Activated T-cell treated with anti-CD3 and anti-CD28 coated beads, Interleukin-2, amount 50 U/mL, for 72 hours (primary cell): ENCODE measurements at places on chromosomes 13 and 19. TPM values are rescaled to one million over a fixed set of nuclear protein-coding genes. Genes with fewer than 3 reads are reported as not detected.

- H3K4me1 ChIP-seq: peaks cover 72% of the 10 kb centered on the region
- peak overlapping the region; percentile 85 for H3K4me3 ChIP-seq
- peak overlapping the region; percentile 90 for H3K27ac ChIP-seq
- DNase-seq: no peak
- H3K36me3 ChIP-seq: peaks cover 9% of the 10 kb centered on the region
These were observed 1.6 kb downstream of the SPINT2 start for GRCh38 chr19:38265921-38266429.

DNA sequence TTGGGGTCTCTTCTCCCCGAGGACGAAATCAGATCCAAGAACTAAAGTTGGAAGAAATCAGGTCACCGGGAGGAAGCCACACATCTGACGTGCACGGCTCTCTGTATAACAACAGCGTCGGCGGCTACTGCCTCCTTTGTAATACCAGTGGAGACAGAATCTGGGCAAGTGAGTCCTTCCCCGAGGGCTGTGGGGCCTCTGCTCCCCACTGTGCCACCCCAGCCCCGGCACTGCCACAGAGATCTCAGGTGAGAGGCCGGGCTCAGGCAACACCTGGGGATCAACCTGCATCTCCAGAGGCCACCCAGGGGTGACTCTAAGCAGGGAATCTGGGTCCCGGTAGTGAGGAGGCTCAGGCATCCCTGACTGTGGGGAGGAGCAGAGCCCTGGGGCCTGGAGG is 33.7 kb upstream of the C13orf46 start:
- peaks cover 5% of the 10 kb centered on the region for H3K4me1 ChIP-seq
- no peaks in the 10 kb centered on the region for H3K27me3 ChIP-seq
- no peak overlapping the region for H3K27ac ChIP-seq
- no peak overlapping the region for H3K4me3 ChIP-seq

- no peak for DNase-seq
- H3K4me3 ChIP-seq: no peak overlapping the region
- H3K27me3 ChIP-seq: peaks cover 8% of the 10 kb centered on the region
- peaks cover 34% of the 10 kb centered on the region for H3K4me1 ChIP-seq
- H3K36me3 ChIP-seq: no peaks in the 10 kb centered on the region
These were observed 64.6 kb upstream of the MYCBP2 start for GRCh38 chr13:77391475-77391874.

- H3K27me3 ChIP-seq: peaks cover 80% of the 10 kb centered on the region
- no peaks in the 10 kb centered on the region for H3K36me3 ChIP-seq
These were observed 459 bp upstream of the TMEM59L start for GRCh38 chr19:18612051-18612771.

GRCh38 chr13:19665427-19665859 is 32.0 kb downstream of the MPHOSPH8 start:
- DNase-seq: no peak
- H3K27ac ChIP-seq: no peak overlapping the region
- H3K36me3 ChIP-seq: peaks cover 25% of the 10 kb centered on the region

GRCh38 chr13:113656831-113657671 is 947 bp downstream of the ATP4B start:
- H3K4me1 ChIP-seq: peaks cover 13% of the 10 kb centered on the region
- no peak for DNase-seq
- peaks cover 3% of the 10 kb centered on the region for H3K36me3 ChIP-seq
- H3K27me3 ChIP-seq: no peaks in the 10 kb centered on the region

- peak within 1 kb of the TSS; percentile 88 for H3K27ac ChIP-seq
- peaks cover 21% of the 10 kb centered on the region for H3K27me3 ChIP-seq
- peaks cover 1% of the 10 kb centered on the region for H3K36me3 ChIP-seq
- H3K4me3 ChIP-seq: peak within 1 kb of the TSS; percentile 96
- DNase-seq: peak; percentile 94
These were observed at the start of gene GGN for GRCh38 chr19:38387550-38388348. TSS of gene GGN (minus strand) at chr19:38388034. CDS start at chr19:38387261, 773 bp downstream.

The ADAMTSL5 gene
- 5.5 TPM for total RNA-seq
